ENCODE measurements at places on chromosomes 2 and 18.

DNA sequence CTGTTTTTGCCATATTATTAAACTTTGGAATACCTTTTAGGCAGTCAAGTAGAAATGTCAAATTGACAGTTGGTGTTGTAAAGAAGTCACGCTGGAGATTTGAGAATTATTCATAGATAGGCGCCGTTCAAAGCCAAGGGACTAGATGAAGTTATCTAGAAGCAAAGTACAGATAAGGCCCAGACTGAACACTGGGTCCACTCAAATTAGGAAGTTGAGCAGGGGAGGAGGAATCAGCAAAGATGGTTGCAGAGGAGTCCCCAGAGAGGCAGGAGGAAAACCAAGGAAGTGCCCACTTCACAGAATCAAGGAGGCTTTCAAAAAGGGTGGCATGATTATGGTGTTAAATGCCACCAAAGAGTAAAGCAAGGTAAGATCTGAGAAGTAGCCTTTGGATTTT is 9.6 kb upstream of the ALS2 start:
- DNase-seq, result no peak

DNA sequence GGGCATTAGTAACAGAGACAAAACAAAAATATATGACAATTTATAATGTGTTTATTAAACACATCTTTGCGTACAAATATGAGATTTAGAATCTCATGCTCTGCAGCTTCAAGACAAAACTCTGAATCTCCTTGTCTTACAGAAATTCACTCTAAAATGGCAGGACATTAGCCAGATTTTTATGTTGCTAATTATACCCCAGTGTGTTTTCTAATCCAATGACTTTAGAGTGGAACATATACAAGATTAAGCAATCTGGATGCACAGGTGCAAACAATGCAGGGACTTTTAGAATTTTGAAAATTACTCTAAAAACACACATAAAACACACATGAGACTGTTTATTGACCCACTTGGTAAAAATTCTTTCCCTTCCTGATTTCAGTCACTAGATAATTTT is 85.9 kb downstream of the CALCRL start:
- no peak for DNase-seq

DNA sequence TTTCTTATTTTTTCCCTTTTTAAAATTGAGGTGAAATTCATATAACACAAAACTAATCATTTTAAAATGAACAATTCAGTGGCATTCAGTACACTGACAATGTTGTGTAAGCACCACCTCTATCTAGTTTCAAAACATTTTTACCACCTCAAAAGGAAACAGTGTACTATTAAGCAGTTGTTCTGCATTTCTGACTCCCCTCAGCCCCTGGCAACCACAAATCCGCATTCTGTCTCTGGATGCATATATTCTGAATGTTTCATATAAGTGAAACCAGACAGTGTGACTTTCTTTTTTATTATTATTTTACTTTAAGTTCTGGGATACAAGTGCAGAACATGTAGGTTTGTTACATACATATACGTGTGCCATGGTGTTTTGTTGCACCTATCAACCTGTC is 19.2 kb upstream of the TANK start:
- peak; percentile 76 for DNase-seq

DNA sequence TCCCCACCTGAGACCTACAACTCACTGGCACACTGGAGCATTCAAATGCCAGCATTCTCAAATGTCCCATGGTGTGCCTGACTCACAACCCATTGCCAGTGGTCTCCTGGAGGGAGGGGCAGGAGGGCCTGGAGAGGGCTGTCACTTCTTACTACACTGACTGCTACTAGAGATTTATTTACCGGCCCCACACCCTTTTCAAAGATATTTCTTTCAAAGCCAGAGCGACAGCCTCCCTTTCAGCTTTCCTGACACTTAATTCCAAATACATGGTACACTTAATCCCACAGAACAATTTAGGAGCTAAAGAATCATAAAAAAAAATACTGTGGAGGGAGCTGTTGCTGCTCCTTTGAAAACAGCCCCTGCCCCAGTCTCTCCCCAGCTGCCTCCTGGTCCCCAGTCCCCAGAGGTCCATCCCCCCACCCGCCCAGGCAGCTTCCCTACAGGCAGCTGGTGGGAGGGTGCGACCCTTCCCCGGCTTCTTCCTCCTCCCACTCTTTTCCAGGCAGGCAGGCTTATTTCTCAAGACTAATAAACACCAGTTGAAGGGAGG is 129.1 kb upstream of the SMAD2 start:
- no peak for DNase-seq

DNA sequence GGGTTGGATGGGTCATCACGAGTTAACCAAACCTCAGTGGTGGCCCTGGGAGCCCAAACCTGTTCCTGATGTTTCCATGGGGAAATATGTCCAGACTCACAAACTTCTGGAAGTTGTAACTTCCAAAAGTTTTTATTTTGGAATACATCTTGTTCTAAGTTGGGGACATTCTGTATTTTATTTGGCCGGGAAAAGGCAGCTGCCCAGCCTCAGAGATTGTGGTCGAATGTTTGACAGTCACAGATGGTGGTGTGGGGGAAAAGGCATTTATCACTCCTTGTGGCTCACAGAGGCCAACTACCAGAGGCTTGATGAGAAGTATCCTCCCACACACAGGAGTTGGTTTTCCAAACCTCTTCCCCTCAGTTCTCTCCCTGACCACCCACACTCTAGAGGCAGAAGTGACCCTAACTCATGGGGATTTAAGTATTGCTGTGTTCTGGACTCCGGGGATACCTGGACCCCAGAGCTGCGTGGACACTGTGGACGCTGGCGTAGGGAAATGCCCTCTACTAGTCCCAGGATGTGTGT is 124.7 kb upstream of the PPP1CB start:
- no peak for DNase-seq

- DNase-seq, result no peak
Observed at GRCh38 chr2:151205571-151205970, 56.1 kb downstream of the RBM43 start.

GRCh38 chr2:60980071-60980815 is 37.3 kb upstream of the PEX13 start:
- DNase-seq, result no peak

GRCh38 chr2:181438261-181438660 is 18.9 kb upstream of the ITGA4 start:
- DNase-seq, result no peak
